ENCODE measurements at places on chromosomes 4 and X.

DNA sequence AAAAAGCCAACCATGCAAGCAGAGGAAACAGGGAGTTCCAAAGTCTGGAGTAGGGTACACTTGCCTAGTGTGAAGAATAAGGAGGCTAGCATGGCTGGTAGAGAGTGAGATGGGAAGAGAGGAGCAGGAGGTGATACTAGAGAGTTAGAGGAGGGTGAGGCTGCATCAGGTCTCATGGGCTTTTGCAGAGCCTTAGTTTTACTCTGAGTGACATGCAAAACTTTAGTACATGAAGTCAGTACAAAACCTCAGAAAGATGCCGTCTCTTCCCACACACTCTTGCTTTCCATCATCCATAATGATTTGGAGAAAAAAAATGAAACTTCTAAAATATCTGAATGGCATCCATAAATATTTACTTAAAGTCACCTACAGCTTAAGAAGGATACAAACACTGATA, 5.0 kb downstream of the OPRPN start:
- DNase-seq, result no peak

GRCh38 chrX:50629774-50630173, 159.1 kb upstream of the DGKK start:
- DNase-seq, result no peak

DNA sequence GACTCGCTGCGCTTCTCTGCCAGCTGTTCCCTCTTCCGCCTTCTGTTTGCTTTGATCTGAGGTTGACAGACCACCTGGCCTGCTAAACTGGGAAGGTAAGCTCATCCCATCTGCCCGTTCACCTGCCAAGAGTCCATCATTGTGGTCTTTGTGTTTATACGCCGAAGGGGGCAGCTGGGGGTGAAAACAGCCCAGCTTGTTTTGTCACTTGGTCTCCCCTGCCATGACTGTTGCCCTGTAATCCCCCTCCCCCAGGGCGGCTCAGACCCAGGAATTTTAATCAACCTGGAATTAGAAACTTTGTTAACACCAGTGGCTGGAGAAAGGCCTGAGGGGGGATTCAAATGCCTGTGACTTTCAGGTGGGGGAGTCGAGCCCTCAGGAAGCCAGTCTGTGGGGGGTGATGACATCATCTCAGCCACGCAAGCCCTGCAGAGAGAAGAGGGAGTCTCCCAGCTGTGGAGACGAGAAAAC, 333.3 kb downstream of the BCOR start:
- no peak for DNase-seq

DNA sequence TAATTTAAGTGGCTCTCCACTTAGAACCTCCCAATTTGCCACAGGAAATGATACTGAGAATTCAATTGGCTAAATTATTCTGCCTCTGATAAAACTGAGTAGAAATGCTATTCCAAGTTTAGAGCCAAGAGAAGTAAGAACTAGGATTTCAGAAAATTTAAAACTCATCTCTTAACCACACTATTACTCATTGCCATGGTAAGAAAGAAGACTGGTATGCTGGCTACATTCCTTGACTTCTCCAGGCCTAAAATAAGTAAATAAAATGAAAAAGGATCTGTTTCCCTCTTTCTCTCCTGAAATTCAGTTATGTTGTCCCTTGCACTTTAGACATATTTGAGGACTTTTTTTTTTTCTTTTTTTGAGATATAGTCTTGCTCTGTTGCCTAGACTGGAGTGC, 23.3 kb downstream of the ZNF280C start:
- DNase-seq, result peak; percentile 1

- no peak for DNase-seq
Measured at GRCh38 chr4:26484516-26484915, 5.8 kb downstream of the CCKAR start.

- no peak for DNase-seq
Measured at GRCh38 chr4:152771741-152772533, 7.6 kb downstream of the TIGD4 start.

DNA sequence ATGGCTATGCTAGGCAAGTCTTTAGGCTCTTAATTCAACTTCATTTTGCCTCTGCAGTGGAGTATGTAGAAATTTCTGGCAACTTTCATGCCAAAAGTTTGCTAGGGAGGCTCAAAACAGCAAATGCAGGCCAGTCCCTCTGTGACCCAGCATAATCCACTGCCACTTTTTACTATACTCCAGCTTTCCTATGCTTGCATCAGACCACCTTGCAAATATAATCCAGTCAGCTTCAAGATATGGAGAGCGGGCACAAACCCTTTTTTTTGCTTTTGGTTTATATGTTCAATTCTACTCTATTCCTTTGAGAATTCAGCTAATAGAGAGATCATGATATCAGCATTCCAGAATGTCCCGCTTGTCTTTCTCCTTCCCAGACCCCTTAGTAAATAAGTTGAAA, 192.0 kb upstream of the PABPC4L start:
- DNase-seq, result no peak

- no peak for DNase-seq
Measured at GRCh38 chr4:110460074-110460746, 15.7 kb upstream of the ENPEP start.

DNA sequence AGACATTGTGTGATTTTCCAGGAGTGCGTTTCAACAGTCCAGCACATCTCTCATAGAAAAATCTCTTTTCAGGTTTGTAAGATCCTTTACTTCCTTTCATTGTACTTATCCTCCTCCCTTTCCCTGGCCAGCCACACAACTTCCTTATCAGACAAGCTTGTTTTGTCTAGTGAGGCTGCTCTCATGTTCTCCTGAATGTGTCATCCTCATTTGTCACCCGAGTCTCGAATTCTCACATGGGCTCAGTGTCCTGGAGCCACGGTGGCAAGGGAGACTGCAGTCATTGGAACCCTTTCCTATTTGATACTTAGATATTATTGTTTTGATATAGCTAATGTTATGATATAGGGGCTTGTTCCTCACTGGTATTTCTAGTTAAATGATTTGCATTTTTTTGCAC, 16.9 kb downstream of the SYNPO2 start:
- DNase-seq, result no peak

DNA sequence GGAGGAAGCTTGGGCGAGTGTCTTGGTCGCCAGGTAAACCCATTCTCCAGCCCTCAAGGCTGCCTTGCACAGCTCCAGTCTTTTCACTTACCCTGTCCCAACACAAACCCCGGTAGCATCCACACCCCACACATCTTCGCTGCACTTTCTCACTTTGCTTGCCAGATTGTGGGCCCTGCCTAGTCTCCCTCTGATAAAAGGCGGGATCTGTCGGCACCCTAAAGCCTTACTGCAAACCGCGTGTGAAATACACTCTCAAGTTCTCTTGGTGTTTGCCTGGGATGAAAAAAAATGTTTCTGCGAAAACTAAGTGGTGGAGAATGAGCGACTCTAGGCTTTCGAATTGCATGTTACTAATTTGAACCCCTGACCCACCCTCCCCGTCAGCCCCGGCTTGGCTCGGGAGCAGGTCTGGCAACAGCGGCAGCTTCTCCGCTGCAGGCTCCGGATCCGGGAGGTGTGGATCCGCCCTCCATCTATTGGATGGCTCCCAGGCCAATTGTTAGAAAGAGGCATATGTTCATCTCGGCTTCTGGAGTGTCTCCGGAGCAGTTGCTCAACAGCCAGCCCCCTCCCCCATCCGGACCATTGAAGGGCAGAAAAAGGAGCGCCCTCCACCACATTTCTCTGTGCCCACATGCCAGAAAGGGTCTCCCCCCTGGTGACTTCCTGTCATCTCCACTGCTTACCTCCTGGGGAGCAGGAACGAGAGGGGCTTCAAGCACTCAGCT, 3.0 kb upstream of the CITED1 start:
- peak; percentile 15 for DNase-seq

DNA sequence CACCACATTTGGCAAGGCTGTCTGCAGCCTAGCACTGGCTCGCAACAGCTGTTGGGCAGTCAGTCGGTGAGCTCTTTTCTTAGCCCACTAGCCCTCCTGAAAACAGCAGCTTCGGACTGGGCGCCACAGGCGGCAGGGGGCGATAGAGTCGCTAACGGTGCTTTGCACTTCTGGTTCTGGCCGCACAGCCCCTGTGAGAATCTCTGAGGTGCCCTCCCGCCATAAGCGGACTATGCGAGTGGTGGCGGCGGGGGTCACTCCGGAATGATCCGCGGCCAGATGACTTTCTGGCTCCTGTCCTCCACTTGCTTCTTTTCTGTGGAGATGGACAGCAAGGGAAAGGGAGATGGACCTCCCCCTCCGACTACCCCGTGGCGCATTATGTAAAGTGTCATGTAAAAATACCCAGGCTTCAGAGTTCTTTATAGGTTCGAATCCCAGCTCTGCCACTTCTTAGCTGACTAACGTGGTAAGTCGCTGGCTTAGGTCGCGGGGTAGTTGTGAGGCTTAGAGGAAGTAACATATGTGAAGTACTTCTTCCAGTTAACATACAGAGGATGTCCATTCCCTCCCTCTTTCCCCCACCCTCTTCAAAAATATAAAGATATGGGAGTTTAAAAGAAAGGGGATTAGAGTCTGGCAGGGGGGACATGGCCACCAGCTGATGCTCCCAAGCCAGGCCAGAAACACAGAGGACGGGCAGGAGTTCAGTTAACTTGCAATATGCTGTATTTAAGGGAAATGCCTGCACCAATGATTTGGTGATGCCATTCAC, 11.0 kb downstream of the ARHGAP36 start:
- no peak for DNase-seq

DNA sequence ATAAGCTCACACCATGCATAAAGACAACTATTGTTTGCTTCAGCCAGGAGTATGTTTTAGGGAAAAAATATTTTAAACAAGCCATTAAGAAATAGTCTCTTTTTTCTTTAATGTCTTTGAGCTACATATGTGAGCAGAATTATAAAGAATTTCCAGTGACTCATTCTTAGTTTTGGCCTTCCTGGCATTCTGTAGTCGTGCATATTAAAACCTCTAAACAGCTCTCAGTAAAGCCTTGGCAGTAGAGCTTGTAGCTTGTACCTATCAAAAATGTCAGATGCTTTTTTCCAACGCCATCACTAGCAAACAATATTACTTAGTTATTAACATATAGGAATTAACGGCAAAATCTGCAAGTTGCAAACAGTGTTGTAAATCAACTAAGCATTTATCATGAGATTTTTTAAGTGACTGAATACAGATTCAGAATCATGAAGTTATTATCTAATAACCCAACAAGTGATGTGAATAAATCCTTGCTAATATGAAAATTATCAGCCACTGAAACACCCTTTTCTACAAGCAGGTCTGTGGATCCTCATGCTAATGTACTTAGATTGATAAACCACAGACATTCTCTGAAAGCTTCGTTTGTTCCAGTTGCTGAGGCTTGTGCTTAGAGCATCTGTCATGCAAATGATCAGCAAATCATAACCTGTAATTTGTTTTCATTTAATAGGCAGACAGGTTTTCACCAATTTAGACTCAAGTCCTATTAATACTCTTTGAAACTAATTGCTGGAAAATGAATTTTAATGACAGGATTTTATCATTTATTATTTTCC, 412.0 kb upstream of the ATOH1 start:
- no peak for DNase-seq

DNA sequence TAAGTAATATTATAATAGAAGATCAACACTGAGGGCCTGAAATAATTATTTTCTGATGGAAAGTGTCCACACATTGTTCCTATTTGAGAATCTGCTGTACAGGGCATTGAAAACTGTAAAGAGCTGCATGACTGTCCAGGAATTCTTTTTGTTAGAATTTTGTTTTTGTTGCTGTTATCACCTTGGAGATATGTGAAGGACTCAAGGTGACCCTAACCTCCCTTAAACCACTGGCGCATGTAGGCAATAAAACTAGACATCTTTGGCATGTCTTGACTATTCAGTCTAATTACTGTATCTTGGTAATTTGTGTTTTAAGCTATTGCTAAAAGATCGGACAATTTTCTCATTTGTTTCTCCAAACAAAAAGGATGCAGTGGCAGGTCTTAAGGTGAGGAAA, 55.5 kb upstream of the SMIM10 start:
- no peak for DNase-seq

DNA sequence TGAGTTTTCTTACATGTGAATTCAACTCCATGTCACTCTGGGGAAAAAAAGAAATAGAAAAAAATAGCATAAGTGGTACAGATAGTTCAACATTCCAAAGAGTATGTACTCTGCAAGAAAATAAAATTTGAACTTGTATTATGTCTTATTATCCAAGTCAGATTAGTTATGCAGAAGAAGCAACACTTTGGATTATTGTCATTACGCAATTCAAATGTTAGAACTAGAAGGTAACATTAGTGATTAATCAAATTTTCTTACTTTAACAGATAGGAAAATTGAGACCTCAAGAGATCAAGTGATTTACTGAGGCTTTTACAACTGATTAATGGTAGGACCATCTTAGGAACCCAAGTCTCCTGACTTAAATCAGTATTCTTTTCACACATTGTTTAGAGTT, 159.1 kb downstream of the STIM2 start:
- no peak for DNase-seq

DNA sequence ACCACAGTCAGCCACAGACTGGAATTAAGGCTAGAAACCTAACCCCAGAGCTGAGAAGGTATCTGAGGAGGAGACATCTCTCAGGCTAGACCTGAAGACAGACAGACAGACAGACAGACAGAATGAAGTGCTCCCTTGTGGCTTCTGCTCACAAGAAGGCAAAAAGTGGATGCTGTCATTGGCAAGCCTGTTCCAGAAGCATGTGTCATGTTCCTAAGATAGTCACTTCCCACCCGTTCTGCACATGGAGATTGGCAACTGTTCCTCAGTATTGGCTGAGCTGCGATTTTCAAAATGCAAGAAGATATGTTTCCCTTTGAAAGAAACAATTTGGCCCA, 166.4 kb downstream of the NSUN7 start:
- DNase-seq, result peak; percentile 3

- no peak for DNase-seq
Measured at GRCh38 chrX:80388206-80388605, 32.0 kb upstream of the TENT5D start.

DNA sequence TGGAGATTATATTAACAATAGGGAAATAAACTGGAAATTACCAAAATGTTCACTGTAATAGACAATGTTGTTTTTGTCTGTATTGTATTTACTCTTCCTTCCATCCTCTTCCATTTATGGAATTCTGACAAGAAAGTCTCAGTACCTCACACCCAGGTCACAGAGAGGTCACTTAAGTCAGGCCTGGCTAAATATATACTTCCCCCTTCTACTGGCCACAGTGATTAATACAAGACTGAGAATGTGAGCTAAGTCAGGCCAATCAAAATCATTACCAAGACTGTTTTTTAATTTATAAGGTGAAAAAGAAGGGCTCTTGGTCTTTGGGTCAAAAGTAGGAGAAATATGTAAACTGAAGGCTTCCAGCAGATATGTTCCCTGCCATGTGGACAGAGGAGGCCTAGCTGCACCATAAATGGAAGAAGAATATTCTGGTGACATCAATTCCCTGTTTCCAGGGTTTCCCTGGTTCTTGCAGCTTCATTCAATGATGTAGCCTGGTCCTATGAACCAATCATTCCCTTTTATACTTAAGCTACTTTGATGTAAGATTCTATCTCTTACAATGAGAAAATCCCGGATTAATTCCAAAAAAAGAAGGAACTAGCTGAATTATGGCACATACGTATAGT, 64.3 kb downstream of the LRBA start:
- no peak for DNase-seq

- DNase-seq, result no peak
Measured at GRCh38 chrX:39381422-39381821, 580.2 kb downstream of the MID1IP1 start.
